ENCODE measurements at places on chromosomes 6 and 20.

GRCh38 chr6:33630014-33630413, 8.9 kb downstream of the ITPR3 start:
- DNase-seq, result no peak

- no peak for DNase-seq
Observed at GRCh38 chr6:166419286-166419685, 36.5 kb upstream of the MPC1 start.

GRCh38 chr6:138485586-138486248, 13.6 kb downstream of the NHSL1 start:
- no peak for DNase-seq

- DNase-seq, result no peak
Observed at GRCh38 chr20:54263116-54263690, 55.3 kb downstream of the PFDN4 start.

- no peak for DNase-seq
Observed at GRCh38 chr20:1696521-1697209, 39.1 kb upstream of the SIRPG start.

DNA sequence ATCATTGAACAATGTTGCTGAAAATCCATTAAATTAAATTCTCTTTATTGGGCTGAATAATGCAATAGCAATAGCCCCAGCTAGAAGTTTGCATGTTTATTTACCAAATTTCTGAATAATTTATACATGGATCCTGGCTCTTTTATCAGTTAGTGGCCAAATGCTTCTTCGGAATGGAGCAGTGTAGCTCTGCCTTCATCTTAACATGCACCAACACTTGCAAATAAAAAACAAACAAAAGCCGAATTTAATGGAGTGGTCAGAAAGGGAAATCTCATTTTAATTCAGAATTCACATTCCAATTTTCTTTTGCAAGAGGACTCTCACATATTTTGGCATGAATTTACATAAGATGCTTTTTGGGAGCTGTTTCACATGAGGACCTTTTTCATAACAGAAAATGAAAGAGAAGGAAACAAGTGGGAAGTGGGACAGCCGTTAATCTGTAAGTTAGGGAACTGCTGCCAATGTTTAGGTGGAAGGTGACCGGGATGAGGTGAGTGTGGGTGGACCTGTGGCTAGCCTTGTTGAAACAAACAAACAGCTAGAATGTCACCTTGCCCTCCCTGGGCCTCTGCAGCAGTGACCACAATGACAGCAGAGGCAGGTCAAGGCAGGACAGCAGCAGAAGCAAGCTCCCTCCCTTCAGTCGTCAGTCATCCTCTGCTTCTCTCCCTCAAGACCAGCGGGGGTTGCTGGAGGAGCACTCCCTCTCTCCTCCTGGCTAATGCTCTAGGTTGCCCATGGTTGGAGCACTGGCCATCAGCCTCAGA, 73.2 kb downstream of the INSM1 start:
- DNase-seq, result no peak

DNA sequence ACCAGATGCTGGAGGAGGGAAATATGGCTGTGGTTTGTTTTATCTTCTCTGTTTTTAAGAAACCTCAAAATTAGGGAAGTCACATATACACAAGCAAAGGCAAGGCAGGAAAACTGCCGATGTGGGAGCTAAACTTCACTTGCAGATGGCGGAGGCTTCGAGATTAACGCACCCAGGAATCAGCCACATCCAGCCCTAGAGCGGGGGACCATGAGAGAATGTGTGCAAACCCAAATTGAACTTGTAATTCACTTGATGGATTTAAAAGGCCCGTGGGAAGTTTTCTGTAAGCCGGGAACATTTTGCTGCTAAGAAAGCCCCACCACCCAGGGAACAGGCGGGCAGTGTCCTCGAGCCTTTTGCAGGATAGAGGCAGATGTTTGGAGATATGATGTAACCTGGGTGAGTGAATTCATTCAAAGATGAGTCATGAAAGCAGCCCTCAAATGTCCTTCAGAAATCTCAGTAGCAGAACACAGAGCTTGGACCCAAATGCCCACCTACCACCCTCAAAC, 39.9 kb downstream of the PREX1 start:
- DNase-seq, result no peak

DNA sequence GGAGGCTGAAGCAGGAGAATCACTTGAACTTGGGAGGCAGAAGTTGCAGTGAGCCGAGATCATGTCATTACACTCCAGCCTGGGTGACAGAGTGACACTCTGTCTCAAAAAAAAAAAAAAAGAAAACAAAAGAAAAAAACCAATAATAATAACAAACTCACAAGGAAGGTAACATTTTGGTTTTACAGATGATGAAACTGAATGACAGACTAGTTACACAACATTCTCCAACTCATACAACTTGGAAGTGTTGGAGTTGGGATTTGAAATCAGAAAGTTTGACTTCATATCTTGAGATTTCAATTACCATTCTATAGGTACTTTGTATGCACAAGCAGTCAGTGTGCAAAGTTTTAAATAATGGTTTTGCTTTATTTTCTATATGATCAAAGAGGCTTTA, 10.2 kb downstream of the TPD52L1 start:
- no peak for DNase-seq

GRCh38 chr20:59042151-59042795, at the start of gene PRELID3B:
Gene PRELID3B, minus strand, starts transcription at chr20:59042786. Its CDS starts 56 bp downstream, at chr20:59042730.
- peak; percentile 22 for DNase-seq

- DNase-seq, result no peak
Observed at GRCh38 chr20:60038400-60039008, 80.3 kb downstream of the CDH26 start.

GRCh38 chr6:47094241-47094925, 52.3 kb upstream of the ADGRF1 start:
- DNase-seq, result no peak

- DNase-seq, result peak; percentile 24
Observed at GRCh38 chr20:38658879-38659596, 57.4 kb downstream of the ARHGAP40 start.

GRCh38 chr6:166815629-166816028, 140.7 kb downstream of the RNASET2 start:
- no peak for DNase-seq

DNA sequence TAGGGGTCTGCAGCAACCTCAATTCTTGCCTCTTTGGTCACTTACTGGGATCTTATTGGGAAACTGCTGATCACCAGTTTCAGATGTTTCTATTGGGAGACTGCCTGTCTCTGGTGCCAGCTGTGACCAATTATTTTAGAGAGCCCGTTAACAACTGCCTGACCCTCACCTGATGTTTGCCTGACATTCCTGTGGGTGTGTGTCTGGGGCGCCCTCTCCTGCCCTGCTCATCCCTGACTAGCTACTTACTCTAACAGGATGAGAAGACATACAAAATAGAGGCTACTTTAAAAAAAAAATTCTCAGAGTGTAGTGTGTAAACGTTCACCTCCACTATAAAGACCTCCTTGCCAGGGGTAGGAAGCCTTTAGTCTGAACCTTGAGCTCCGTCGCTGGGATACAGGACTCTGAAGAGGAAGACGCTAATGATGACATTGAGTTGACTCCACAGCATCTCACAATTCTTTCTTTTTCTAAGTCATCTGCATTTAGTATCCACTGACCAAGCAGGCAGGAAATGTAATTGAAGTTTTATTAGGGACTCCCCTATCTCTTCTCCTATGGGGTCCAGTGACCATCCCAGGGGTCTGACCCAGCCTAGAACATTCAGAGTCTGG, 54.6 kb upstream of the DDR1 start:
- DNase-seq, result no peak

- no peak for DNase-seq
Observed at GRCh38 chr6:30845183-30845582, 39.1 kb upstream of the DDR1 start.

DNA sequence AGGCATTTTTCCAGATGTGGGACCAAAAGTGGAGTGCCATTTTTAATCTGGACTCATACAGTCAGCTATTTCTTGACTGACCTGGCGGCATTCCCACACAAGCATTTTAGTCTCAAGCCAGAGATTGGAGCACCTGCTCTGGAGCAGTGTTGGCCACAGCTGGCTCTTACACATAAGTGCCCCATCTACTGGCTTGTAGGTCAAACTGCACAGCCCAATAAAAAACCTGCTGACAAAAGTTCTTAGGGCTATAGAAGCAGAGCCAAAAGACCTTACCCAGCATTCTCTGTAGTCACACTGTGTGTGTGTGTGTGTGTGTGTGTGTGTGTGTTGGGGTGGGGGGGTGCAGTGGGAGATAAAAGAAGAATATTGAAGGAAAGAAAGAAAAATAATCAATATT, 38.6 kb upstream of the SENP6 start:
- DNase-seq, result no peak

DNA sequence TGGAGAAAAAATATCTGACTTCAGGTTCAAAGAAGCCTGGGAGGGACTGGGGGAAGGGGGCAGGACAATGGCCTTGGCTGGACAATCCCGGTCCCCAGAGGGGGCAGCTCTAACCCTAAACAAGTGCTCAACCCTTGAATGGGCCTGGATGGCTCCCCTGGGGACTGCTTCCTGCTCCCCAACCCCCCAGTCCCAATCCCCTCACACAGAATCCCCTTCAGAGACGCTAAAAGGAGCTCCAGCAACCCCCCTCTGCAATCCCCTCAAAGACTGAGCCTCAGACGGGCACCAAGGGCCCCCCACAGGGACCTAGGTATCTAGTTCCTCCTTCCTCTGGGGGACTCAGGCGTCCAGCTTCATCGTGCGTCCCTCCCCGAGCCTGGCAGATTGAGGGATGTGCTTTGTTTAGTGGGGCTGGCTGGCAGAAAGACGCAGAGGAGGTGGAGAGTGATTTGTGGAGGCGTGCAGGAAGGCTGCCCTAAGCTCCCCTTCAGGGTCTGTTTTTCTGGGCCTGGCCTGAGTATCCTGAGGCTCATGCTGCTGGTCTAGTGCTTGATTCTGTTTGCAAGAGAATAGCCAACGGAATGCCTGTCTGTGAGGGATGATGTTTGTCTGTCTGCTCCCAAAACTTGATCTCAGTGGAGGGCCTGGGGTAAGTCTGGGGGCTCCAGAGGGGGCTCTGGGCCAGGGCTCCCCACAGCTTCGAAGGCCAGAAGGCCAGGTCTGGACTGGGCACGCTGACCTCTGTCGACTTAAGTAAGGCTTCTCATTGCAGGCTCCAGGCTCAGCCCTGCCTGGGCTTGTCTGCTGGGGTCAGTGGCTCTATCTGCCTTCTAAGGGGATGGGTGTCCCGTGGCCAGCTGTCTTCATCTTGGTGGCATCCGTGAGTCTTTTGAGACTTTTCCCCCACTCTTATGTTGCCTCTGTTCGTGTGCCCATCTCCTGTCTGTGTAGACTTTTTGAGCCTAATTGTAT, 1.7 kb upstream of the POU5F1 start:
- no peak for DNase-seq

GRCh38 chr20:13166437-13166836, 54.6 kb upstream of the ISM1 start:
- DNase-seq, result no peak

- DNase-seq, result peak; percentile 61
Observed at GRCh38 chr6:44338228-44339122, 4.0 kb upstream of the SPATS1 start.
